ENCODE measurements at places on chromosomes 3 and 15.

DNA sequence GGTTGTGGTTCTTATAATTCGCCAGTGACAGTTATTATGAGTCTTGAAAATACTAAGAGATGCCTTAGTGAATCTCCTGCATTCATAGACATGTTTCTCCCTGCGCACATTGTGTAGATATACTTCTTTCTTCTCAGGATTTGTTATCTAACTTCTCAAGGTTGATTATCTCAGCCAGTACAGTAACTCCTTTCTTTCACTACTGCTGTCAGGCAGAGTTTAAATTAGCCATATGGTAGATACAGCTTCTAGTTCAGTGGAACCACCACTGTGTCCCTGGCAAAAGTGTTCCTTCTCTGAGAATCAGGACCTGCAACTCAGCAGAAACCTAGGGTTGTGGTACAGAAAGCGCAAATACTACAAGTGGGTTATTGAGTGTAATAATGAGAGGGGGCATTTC is 175.0 kb upstream of the SGO1 start:
- DNase-seq: no peak

- DNase-seq: no peak
These were observed 1.6 kb downstream of the FAM174B start for GRCh38 chr15:92653836-92654539.

- no peak for DNase-seq
These were observed 25.0 kb downstream of the ACP3 start for GRCh38 chr3:132342183-132342582.

DNA sequence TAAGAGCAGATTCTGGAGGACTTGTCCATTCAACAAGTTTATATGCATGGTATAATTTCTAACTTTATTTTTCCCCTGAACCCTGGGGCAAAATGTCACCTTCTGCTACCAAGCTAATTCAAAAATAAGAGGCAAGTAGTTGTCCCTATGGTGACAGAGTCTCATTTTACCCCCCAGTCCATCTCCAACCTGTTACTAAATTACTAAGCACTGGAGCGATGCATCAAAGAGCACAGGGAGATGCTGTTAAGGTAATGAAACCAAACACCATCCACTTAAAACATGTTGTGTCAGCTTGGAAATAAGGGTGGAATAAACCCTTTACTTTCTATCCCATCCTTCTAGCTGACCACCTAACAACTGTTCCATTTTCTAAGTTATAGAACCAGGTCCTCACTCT is 417.4 kb upstream of the ATP11B start:
- no peak for DNase-seq

GRCh38 chr3:129460155-129460554 is 20.1 kb downstream of the IFT122 start:
- DNase-seq: no peak

DNA sequence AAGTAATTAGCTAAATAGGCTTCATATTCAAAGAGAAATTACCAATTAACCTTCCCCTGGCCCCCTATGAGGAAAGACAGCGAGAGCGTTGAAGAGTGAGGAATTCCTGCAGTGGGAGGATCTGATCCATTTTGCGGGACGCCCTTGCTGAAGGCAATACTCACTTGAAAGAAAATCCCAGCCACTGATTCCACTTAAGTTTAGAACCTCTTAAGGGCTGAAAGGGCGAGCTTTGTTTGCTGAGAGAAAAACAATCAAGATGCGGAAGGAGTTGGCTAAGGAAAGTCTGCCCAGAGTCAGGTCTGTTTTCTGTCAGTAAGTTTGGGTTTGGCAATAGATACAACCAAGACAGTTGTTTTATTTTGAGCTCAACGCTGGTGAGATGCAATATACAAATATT is 102.8 kb upstream of the GBE1 start:
- DNase-seq: no peak

- no peak for DNase-seq
These were observed 13.2 kb downstream of the FSTL1 start for GRCh38 chr3:120437559-120437958.

- no peak for DNase-seq
These were observed 34.5 kb downstream of the ALCAM start for GRCh38 chr3:105401254-105401653.

DNA sequence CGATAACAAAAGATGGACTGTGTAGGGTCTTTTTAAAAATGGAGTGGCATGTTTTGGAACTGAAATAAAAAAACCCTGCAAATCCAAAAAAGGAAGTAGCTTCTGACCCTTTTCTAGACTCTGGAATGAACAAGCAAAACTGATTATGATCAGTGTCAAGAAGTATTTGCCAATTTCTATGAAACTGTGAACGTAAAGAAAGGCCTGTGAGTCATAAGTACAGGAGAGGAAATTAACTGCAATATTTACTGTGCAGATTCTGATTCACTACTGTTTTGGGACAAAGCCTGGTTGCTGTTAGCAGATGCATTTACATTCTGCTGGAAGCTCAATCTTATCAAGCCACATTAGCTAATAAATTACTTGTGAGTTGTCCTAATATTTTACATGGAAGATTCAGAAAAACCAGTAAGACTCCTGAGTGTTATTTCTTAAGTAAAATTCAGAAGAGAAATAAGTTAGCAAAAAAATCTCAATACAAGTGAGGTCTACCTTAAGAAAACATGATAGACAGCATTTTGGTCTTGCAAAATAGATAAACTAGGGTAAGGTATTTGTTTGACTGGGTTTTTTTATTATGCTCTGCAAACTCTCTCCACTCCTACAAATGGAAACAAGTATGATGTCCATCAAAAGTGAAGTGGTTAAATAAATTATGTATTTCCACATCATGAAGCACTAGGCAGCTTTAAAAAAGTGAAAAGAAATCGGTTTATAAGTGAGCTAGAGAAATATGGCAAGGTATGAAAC is 90.2 kb upstream of the LMOD3 start:
- no peak for DNase-seq

DNA sequence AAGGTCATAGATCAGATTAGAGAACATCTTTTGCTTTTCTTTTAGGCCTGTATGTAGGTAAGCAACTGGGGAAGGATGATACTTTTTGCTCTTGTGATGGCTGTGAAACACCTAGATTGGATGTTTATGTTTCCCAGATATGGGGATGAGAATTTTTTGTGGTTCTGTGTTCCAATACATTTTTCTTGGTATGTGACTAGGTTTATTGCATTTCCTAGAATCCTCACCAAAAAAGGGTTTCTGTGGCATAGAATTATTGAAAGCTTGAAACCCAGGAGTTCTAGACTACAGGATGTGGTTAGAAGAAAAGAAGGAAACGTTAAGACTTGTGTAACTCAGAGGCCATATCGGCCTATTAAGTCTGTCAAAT is 25.8 kb downstream of the OXNAD1 start:
- DNase-seq: no peak

- no peak for DNase-seq
These were observed 47.0 kb upstream of the USP3 start for GRCh38 chr15:63457379-63457778.

DNA sequence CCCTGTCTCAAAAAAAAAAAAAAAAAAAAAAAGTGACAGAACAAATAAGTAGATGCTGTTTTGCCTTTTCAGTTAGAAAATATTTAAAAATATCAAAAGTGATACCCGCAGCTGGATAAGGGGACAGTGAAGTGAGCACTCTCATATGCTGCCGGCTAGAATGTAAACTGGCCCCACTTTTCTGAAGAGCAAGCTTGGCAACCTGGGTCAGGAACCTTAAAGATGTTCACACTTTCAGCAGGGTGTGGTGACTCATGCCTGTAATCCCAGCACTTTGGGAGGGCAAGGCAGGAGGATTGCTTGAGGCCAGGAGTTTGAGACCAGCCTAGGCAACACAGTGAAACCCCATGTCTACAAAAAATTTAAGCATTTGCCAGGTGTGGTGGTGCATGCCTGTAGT is 17.4 kb downstream of the FSD2 start:
- DNase-seq: no peak

DNA sequence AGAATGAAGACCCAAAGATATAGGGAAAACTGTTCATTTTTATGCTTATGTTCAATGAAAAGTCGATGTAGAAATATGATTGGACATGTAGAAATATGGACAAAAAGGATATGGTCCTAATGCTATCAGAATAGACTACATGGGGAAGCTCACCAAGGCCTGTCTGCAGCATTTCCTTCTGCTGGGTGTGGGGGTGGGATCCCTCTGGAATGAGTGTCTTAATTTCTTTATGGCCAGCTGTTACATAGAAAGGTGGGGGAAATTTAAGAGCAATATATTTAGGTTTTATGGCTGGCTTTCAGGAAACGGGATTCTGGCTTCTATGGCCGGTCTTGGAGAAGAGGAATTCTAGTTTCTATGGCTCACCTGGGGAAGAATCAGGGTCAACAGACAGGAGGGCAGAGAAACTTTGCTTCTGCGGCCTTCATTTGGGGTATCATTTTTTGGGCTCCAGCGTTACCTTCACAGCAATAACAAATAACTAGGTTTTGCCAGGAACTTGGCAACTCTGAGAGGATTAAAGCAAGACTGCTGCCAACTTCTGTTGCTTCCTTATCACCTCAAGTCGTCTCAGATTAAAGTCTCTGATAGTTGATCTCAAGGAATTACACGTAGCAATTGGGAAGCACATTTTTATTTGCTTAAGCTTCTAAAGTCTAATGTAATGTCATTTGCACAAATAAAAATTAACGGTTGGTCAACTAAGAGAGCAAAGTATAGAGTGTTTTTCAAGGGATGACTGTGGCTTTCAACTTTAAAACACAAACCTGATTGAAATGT is 57.0 kb upstream of the GATM start:
- no peak for DNase-seq

- DNase-seq: no peak
These were observed 305.9 kb downstream of the CACNA2D3 start for GRCh38 chr3:54427941-54428871.

DNA sequence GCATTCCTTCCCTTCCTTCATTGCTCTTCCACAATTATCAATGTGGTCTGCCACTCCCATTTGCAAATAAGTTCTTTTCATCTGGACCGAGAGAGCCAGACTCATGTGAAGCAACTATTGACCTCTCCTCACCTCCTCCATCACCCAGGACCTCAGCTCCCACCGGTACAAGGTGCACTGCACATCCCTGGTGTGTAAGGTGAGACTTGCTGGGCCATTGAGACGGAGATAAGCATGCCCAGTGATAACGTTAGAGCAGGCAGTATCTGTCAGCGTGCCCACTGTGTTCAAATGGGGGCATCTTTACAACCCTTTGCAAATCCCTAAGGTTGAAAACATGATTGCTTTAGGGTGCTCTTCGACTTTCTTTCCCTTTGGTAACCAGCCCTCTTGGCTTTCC is 154.8 kb downstream of the ADAMTS17 start:
- DNase-seq: no peak

- DNase-seq: no peak
These were observed 57.2 kb downstream of the RAB11A start for GRCh38 chr15:65926459-65926858.

DNA sequence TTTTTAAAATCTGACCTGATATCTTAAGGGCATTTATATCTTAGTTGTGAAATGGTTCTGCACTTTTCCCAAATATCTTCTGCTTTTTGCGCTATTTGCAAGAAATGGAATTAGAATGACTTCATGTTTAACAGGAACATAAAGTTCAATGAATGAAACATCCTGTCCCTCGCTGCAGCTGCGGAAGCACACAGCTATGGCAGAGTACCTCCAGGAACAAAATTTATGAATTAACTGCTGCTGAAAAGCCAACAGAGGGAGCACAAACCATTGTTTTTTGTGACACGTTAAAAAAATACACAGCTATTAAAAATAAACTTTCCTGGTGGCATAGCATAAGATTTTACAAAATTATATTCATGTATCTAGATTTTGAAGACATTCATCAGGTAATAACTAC is 404.4 kb upstream of the MDFIC2 start:
- no peak for DNase-seq

- no peak for DNase-seq
These were observed 6.7 kb upstream of the NCEH1 start for GRCh38 chr3:172717493-172718088.

GRCh38 chr3:98962189-98962930 is 60.9 kb upstream of the DCBLD2 start:
- DNase-seq: no peak

- no peak for DNase-seq
These were observed 11.6 kb downstream of the IGF2BP2 start for GRCh38 chr3:185813205-185813604.

DNA sequence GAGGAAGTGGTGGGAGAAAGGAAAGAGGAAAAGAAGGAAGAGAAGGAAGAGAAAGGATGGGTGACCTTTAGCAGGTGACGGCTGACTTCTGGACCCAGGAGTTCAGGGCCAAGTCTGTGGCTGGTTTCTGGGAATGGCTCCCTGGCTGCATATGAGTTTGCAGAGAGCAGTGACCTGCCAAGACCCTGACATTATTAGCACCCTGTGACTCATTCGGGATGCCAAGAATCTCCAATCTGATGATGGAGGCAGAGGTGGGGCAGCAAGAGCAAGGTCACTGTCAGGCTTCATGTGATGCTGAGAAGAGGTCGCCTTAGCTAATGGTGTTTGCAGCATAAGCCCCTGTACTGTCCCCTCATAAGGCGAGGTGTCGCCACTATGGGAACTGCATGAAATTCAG is 42.6 kb downstream of the MYZAP start:
- DNase-seq: no peak

DNA sequence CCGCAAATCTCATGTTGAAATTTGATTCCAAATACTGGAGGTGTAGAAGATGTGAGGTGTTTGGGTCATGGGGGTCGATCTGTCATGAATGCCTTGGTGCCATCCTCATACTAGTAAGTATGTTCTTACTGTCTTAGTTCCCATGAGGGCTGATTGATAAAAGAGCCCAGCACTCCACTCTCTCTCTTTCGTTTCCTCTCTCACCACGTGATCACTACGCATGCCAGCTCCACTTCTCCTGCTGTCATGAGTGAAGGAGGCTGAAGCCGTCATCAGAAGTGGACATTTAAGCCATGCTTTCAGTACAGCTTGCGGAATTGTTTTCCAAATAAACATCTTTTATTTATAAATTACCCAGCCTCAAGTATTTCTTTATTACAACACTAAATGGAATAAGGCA is 6.1 kb downstream of the OR5H15 start:
- no peak for DNase-seq

DNA sequence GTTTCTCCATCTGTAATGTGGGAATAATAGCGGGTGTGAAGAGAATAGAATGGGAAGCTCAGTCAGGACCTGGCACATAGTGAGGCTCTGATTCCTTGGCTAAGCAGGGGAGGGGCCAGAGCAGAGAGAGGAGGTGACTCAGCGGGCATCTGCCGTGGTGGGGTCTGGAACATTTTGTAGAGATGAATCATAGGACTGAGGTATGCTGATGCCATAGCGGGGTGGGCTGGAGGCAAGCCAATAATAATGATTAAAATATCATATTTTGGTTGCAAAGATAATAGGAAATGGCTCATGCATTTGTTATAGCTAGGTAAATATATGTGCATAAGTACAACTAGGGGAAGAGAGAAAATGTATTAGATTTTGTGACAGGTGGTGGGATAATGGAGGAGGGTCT is 11.2 kb downstream of the TGM4 start:
- no peak for DNase-seq

GRCh38 chr3:15041950-15042349 is 23.2 kb downstream of the MRPS25 start:
- DNase-seq: no peak

GRCh38 chr3:69406163-69406562 is 20.3 kb upstream of the FRMD4B start:
- no peak for DNase-seq
